Activated naive CD8-positive, alpha-beta T cell treated with anti-CD3 and anti-CD28 coated beads, Interleukin-2, amount 50 U/mL, for 16 hours (primary cell): ENCODE measurements at places on chromosomes 12 and 14.
A peak's percentile ranks its signal among the peaks of the same experiment; 100 is the strongest.

- no peak for DNase-seq
Observed at GRCh38 chr12:132603240-132604150, 6.9 kb downstream of the LRCOL1 start.

DNA sequence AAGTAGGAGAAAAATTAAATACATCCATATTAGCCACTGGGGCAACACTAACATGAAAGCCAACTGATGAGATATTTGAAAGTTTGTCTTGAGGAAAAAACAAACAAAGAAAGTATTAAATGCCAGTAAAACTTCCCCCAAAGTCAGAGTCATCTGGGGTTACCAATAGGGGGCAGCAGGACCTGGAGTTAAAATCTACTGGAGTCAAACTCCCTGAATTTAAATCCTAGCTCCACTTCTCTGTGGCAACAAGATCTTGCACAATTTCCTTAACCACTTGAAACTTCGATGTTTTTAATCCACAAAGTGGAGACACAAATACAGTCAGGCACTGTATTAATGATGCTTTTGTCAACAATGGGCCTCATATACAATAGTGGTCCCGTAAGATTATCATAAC lies 14.4 kb downstream of the PLEKHG7 start:
- DNase-seq = no peak

- DNase-seq = no peak
Observed at GRCh38 chr14:105258846-105259245, 10.5 kb downstream of the BTBD6 start.

DNA sequence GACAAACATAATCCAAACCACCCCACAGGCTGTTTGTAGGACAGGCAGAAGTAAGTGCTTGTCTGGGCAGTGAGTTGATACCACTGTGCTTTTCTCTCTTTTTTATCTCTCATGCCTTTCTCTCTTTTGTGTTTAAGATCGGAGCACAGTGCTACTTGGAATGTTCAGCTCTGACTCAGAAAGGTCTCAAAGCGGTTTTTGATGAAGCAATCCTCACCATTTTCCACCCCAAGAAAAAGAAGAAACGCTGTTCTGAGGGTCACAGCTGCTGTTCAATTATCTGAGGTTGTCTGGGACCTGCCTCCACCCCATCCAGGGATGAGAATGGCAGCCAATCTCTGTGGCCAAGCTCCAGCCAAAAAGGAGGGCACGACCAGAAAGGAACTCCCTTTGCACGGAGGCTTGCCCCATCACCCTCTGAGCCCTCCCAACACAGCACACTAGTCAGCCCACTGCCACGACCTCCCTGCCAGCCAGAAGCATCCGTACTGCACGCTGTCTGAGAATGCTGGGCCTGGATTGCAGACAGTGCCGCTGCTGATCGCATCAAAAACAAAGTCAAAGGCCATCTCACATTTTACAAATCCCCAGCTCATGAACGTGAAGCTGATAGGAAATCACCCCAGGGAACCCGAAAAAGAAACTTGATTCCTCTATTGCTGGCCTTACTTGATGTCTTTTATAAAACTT lies 27.8 kb downstream of the GPHB5 start:
- no peak for DNase-seq

DNA sequence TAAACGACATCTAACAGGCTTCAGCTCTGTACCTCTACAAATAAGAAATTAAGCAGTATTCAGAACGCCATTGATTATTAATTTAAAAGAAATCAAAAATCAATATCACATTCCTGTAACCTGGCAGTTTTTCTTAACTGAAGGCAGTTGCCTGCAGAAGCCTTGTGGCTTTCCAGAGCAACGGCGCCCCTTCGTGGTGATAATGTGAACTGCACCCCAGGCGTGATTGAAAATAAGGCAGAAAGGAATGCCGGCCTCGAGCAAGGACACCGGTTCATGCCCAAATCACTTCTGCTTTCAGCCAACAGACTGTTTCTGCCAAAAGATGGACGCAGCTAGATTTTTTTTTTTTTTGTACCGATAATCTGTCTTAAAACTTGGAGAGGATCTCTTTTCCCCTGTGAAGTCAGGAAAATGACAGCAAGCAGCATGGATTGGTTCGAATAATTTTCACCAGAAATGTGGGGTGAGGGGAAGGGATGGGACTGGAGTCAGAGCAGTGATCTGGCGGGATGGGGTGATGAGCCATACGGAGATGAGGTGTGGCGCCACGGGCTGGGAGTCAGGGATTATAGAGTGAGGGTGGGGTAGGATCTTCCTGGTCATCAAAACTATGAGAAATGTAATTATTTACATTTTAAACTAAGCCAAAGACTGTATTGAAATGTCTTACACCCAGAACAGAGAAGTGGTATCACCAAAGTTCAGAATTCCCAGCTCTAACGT lies 473.0 kb downstream of the DPF3 start:
- DNase-seq = peak; percentile 60

GRCh38 chr12:46523863-46524770 lies 151.5 kb upstream of the SLC38A2 start:
- peak; percentile 3 for DNase-seq

DNA sequence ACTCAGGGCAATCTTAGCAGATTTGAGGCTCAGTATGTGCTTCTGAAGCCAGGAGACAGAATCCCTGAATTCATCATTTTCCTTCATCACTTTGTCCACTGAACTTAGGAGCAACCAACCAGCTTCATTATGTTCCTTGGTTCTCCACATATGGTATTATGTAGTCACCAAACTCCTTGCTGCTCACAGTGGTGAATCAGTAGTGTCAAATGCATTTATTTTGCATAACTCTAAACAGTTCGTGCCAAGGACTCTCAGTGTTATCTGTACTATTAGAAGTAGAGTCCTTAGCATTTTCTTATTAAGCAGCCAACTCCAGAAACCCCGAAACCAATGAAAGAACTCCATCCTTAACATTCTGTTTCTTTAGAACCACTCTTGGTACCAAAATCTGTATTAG lies 466.9 kb upstream of the RGS6 start:
- DNase-seq = no peak

DNA sequence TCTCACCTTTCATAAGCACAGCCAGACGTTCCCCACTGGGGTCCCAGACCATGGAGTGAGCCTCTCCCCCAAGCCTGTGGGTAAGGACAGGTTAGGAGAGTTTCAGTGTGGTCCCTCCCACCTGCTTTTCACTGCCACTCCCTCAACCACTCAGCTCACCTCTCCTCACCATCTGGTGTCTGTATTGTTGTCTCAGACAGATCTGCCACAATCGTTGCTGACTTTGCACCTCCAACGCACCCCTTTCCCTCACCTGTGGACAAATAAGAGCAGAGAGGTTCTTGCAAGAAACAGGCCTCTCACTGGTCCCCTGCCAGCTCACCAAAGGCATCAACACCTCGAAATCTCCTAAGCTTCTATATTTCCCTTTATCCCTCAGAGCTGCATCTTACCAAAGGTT lies 8.8 kb downstream of the MYG1 start:
- DNase-seq = no peak

DNA sequence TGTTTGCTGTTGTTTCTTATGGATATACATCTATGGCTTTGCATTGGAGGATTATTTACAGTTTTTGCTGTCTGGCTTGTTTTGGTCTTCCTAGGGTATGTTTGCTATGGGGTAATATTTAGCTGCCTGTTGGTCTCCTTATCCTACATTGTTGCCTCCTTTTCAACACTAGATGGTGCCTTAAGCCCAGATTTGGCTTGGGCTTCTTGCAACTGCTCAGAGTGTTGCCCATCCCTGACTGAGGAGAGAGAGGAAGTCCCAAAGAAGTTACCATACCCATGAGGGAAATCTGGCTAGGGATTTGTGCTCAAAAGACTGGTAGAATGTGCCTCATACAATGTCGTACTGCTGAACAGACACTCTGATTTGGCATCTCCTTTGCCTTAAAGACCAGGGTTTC lies 94.6 kb upstream of the MUCL1 start:
- DNase-seq = no peak

- no peak for DNase-seq
Observed at GRCh38 chr12:117587631-117588287, 226.3 kb upstream of the NOS1 start.

DNA sequence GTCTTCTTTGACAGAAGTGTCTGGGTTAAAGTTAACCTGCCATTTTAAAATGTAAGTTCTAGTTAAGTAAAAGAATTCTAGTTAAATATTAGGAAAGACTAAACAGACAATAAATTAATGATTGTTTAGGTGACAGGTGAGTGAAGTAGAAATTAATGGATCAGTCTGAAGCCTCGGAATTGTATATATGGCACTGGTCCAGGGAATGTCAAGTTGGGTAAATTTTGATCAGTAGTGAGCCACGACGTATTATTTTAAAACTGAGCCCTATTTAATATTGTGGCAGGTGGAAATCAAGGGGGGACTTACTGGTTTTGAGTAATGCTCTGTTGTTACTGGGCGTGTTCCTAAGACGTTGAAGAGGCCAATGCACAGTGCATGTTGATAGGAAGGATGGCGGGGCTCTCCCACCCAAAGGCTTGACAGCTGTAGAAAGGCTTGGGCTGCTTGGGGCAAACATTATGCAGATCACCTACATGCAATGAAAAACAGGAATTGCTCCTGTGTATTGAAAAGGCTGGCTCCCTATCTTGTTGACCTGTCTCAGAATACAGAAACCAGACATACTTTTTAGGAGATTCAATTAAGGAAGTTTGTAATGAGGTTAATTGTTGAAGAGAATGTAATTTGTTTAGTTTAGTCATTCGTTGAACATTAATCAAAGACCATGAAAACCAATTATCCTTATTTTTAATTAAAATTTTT lies 5.9 kb upstream of the PPFIBP1 start:
- DNase-seq = no peak
